ENCODE measurements at places on chromosomes 7 and 10. TPM values are rescaled to one million over a fixed set of nuclear protein-coding genes. Genes with fewer than 3 reads are reported as not detected.

DNA sequence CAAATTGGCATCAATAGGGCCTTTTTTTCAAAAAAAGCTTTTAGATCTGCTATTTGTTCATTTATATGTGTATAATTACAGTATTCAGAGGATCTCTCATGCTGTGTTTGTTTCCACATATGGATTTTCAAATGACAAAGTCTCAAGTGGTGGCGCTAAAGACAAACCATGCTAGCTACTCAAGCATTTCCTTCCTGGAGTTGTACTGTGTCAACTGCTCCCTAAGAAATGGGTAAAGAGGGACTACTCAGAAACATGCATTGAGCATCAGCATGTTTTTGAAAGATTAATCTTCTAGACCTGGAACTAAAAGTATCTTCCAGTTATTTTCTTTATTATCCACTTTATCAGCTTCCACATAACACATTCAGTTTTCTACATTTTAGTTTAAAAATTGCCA, 12.7 kb downstream of the CNTNAP2 start:
- DNase-seq = no peak

DNA sequence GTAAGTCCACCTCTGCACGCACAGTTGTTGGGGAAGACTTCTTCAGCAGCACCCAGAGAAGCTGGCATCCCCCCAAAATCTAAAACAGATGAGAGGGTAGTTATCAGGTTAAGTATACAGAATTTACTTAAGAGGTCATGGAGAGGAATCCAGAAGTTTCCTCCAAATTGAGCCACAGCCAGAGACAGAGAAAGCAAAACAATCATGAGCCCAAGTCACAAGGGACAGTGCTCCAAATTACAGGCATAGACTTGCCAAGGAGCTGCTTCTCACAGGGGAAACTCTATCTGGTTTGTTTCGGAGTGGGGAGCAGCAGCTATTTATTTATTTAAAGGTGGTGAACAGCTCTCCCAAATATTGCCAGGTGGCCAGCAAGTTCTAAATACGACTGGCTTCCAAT, 308.4 kb downstream of the SKIDA1 start:
- no peak for DNase-seq

The C10orf53 gene
- not detected for polyA plus RNA-seq

- DNase-seq = no peak
Measured at GRCh38 chr7:98866765-98867164, 3.0 kb downstream of the TMEM130 start.

DNA sequence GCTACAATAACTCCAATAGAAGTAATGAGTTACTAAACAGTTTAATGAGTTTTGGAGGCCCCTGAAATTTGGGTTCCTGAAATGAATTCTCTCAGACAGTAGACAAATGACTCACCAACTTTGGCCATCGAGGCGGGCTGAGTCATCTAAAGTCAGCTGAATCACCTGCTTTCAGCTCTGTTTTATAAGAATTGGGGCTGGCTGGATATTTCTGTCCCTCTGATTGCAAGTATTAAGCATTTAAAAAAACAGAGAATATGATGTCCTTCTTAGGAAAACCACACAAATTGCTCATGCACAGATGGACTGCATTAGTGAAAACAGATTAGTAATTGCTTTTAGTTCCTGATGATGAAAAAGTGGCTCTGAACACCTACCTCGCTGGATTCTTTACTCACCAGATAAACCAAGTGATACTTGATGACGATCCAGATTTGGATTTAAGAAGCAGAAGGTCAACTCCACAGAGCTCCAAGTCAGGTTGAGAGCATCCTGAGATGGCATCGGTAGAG, 59.1 kb downstream of the ZNF365 start:
- DNase-seq = no peak

Data from H1 (cell line).